Dermis blood vessel endothelial cell (primary cell): ENCODE measurements at places on chromosomes 6 and 20.

DNA sequence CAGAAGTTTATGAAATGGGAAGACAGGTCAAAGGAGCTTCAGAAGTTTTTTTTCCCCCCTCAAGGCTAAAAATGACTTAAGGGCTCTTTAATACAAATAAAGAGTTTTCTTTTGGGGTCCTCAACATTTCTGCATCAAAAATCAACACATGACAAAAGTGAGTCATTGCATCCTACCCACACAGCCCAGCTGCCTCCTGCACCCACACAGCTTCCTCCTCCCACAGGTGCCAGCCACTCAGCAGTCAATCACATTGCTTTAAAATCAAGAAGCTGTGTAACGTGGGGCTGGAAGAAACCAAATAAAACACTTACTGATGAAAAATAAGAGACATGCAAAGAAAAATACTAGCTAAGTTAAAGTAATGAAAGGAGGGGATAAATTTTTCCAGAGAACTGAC lies 68.5 kb downstream of the MAP3K5 start:
- DNase-seq = peak; percentile 75

DNA sequence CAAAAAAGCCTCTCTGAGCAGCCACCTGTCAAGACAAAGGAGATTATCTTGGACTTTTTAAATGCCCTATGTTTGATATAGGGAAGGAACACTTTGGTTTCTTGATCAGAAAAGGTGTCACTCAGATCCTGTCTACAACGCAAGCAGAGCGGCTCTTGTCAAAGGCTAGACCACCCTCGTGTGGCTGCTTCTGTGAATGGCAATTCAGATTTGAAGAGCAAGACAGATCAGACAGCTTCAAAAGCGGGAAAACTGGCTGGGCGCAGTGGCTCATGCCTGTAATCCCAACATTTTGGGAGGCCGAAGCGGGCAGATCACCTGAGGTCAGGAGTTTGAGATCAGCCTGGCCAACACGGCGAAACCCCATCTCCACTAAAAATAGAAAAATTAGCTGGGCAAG lies 10.1 kb upstream of the NXT1 start:
- peak; percentile 92 for DNase-seq

DNA sequence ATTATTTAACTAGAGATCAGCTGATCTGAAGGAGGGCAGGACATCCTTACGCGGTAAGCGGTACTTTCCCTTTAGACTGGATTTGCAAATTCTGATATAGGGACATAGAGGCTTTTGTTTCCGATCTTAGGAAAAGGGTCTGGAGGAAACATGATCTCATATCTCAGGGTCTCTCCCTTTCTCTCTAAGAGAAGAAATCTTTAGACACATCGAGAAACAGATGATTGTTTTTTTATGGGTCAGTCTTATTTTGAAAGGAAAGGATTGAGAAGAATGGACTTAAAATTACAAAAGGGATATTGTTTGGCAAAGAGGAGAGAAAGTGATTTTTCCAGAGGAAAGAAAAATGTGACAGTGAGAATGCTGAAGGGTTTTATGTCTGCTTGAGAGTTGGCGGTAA lies 83.9 kb upstream of the OGFRL1 start:
- DNase-seq = no peak

DNA sequence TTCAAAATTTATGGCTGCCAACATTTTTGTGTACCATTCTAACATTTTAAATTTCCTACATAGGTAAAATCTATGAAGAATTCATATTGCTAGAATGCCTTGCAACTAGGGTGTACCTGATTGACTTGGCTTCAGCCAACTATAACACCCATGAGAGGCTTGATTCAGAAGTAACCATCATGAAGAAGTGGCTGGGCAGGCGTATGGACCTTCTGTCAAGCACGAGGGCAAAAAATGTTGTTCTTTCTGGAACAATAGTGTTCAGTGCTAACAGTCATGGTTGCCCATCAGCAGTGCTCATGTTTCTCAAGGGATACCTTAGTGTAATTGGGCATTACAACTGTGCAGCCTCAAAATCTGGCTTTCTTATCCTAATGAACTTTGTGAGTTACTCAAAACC lies 42.9 kb downstream of the ID4 start:
- DNase-seq = no peak

GRCh38 chr6:110408901-110409300 lies 6.5 kb downstream of the DDO start:
- no peak for DNase-seq

DNA sequence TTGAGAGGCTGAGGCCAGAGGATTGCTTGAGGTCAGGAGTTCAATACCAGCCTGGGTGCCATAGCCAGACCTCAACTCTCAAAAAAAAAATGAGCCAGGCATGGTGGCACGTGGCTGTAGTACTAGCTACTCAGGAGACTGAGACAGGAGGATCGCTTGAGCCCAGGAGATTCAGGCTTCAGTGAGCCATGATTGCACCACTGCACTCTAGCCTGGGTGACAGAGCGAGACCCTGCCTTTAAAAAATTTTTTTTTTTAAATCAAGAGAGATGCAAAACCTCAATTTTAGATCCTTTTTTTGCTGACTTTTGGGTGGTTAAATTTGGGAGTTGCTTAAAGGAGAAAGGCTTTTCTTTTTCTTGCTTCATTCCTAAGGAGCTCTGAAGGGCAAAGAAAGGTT lies 70.9 kb downstream of the DHX35 start:
- no peak for DNase-seq
